ENCODE measurements at places on chromosomes 13 and 19.

DNA sequence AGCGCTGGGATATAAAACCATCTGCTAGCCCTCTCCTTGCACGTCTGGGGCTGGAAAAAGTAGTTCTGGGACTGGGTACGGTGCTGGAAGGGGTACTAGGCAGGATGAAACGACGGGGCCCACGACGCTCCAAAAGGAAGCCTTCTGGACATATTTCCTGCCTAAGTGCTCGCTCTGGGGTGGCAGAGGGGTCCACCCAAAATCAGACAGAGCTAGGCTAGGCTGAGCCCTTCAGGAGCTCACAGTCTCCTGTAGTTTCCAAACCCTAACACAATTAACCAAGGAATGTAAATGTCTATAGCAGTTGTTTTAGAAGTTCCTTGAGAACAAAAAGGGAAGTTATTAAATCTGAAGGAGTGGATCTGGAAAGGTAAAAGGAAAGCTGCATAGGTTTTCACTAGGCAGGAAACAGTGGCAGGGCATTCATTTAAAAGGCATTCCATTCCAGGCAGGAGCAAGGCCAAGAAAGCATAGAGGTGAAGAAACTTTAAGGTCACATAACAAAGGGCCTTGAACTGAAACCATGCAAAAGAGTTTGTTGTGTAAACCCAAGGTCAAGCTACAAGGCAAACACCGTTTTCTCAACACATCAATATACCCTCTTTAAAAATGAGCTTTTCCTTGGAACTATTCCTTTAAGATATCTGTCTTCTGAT lies 634 bp upstream of the DIAPH3 start:
- DNase-seq = peak; percentile 35

DNA sequence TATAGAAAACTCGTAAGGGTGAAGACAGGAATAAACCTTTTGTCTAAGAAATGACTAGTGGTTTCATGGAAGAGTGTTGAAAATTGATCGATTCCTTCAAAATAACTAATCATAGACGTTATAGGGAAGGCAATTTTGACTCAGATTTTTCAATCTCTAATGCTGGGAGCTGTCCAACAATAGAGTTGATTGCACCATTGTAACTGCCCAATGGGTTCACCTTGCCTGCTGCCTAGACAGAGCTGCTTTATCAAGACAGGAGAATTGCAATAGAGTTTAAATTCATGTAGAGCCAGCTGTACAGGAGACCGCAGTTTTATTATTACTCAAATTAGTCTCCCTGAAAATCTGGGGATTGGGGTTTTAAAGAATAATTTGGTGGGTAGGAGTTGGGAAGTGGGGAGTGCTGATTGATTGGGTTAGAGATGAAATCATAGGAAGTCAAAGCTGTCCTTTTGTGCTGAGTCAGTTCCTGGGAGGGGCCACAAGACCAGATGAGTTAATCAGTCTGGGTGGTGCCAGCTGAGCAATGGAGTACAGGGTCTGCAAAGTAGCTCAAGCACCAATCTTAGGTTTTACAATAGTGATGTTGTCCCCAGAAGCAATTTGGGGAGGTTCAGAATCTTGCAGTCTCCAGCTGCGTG lies 16.8 kb upstream of the ADGRE2 start:
- DNase-seq = no peak

- DNase-seq = no peak
Observed at GRCh38 chr13:78910147-78910546, 251.2 kb upstream of the OBI1 start.

DNA sequence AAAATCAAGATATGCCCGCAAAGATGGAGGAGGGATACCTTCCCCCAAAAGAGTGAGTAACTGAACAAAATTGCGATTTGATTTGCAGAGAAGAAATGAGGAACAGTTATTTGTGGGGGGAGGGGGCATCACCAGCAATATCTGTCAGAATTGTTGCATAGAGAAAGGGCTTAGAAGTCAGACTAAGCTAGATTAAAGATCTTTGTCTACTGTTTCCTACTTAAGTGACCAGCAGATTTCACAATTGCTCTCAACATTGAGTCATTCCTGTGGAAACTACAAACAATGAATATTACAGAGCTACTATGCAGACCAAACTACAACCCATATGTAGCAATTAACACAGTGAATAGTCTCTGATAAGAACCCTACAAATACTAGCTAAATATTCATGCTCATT lies 27.4 kb downstream of the FPR3 start:
- peak; percentile 71 for DNase-seq

DNA sequence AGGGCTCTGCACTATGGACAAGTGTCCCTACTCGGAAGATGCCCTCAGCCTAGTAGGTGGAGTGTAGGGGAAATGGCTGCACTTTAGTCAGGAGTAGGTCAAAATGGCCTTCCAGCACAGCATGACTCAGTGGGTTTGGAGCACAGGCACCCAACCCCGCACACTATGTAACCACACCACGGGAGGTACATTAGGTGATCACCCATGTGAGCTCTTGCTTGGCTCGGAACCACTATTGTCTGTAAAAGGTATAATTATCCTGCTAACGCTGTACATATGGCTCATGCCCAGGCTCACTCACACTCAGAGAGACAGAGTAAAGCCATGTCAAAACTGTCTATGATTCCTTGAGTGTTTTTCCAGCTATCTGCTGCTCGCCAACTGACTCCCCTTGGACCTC lies 156.9 kb upstream of the DACH1 start:
- DNase-seq = no peak

DNA sequence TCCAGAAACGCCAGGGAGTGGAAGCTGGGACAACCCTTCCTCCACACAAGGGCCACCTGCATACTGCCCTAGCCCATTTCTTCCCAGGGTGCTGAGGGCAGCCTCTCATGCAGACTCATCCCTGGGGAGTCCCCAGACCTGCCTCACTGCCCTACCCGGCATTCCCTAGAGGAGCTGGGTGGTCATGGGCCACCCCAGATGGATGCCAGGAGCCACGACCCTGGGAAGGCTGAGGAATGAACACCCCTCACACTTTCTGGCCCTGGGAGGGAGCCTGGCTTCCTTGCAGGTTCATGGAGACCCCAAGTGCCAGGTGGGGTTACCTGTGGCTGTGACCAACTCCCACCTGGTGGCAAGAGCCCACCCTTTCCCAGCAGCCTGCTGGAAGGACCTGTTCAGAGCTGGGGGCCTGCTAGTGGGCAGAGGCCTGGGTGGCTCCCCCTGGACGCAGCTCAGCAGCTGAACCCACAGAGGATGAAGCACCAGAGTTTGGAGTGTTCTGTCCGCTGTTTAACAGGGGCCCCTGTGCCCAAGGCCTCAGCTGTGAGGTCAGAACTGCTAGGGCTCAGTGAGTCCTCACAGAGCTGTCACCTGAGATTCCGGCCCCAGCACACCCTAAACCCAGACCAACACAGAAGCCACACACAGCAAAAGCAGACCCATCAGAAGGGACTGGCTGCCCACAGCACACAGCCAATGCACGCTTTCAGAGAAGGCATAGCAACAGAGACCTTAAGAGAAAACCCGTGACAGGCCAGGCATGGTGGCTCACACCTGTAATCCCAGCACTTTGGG lies 6.6 kb downstream of the ACP4 start:
- no peak for DNase-seq

DNA sequence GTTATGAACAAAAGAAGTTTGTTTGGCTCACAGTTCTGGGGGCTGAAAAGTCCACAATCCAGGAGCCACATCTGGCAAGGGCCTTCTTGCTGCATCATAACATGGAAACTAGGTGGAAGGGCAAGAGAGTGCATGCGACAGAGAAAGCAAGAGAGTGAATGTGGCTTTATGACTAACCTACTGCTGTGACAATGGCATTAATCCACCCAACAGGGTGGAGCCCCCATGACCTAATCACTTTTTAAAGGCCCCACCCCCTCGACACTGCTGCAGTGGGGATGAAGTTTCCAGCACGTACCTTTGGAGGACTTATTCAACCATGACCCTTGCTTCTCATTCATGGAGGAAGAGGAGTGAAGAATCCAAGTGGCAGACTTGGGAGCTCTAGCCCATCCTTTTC lies 30.0 kb upstream of the RFXAP start:
- DNase-seq = no peak

GRCh38 chr19:49779731-49780555 lies 13.1 kb downstream of the AP2A1 start:
- DNase-seq = no peak

DNA sequence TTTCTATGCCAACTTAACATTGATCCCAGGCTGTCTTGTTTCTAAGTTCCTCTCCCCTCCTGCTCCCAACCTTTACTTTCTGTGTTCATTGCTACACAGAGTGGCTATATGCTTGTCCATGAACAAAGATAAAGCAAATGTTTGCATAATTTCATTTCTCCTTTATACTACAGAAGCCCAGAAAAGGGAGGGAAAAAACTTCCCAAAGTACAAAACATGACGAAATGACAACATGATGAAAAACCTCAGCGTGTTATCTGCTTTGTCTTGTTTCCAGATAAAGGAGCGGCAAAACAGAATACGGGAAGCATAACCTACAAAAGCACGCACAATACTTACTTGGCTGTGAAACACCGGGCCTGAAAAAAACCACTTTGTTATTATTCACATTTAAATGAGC lies 336.8 kb downstream of the DNAJC15 start:
- no peak for DNase-seq

GRCh38 chr19:47573071-47574026 lies at the start of gene ZNF541:
ZNF541 (minus strand) TSS chr19:47573148; CDS start chr19:47555856, 17,292 bp downstream.
- peak; percentile 71 for DNase-seq

DNA sequence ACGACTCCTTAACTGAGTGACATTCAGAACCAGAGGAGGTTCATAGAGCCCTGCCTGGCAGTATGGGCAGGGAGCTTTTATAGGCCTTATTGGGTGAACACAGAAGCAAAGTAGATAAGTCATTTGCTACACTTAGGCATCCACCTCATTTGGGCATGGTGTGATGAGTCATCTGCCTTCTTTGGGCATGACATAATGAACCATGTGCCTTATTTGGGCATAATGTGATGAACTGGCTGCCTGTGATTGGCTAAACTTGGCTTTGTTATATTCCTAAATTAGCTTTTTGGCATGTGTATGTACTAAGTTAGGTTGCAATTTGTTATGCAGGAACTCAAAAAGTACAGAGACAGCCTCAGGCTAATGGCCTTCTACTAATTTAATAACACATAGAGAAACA lies 2210.2 kb upstream of the PCDH20 start:
- peak; percentile 32 for DNase-seq

All from cardiac fibroblast (primary cell).